ENCODE measurements at places on chromosomes 16 and 17.

- peak; percentile 44 for DNase-seq
These were observed 22.4 kb upstream of the CRYM start for GRCh38 chr16:21300309-21301167.

GRCh38 chr17:17701658-17702057 lies 20.4 kb downstream of the RAI1 start:
- no peak for DNase-seq

GRCh38 chr17:15998031-15998562 lies 1.4 kb downstream of the ZSWIM7 start:
- no peak for DNase-seq

GRCh38 chr16:51003850-51004566 lies 147.1 kb downstream of the SALL1 start:
- no peak for DNase-seq

- DNase-seq, result peak; percentile 24
These were observed 2.8 kb upstream of the XAF1 start for GRCh38 chr17:6753006-6753445.

GRCh38 chr17:74532115-74532514 lies 840 bp upstream of the CD300LB start:
- DNase-seq, result no peak

- peak; percentile 80 for DNase-seq
These were observed 1.3 kb upstream of the TMEM92 start for GRCh38 chr17:50272711-50273653.

DNA sequence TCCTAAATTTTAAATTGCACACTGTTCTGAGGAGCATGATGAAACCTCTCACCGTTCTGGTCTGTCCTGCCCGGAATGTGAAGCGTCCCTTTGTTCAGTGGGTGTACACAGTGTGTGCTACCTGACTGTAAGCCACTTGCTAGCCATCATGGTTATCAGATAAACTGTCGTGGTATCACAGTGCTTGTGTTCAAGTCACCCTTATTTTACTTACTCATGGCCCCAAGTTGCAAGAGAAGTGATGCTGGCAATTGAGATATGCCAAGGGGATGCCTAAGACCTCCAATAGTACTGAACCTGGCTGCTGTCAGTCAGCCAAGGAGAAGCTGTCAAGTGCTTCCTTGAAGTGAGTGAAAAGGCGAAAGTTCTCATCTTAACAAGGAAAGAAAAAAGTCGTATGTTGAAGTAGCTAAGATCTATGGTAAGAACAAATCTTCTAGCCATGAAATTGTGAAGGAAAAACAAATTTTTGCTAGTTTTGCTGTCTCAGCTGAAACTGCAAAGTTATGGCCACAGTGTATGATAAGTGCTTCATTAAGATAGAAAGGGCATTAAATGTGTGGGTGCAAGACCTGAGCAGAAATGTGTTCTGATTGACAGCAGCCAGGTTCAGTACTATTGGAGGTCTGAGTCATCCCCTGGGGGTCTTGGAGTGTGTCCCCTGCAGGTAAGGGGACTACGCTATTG lies 5.8 kb downstream of the PIK3R6 start:
- no peak for DNase-seq

- no peak for DNase-seq
These were observed 23.3 kb downstream of the TRARG1 start for GRCh38 chr17:1302761-1303160.

GRCh38 chr17:8894202-8894671 lies 26.8 kb upstream of the PIK3R6 start:
- DNase-seq, result no peak

DNA sequence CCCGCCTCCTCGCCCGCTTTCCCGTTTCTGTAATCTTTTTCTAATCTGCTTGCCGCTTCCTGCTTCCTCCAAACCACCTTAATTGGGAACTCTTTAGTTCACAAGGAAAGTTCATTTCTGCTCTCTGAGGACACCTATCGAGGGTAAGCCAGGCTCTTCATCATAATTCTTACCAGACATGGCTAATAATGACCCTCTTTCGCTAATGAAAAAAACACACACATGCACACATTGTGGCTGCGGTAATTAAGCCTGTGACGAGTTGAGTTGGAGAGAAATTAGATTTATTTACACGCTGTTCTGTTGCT lies 100.6 kb downstream of the ZNF423 start:
- DNase-seq, result no peak

GRCh38 chr17:35314415-35315216 lies 58.8 kb downstream of the SLFN11 start:
- DNase-seq, result no peak

- no peak for DNase-seq
These were observed 187.3 kb upstream of the KIF2B start for GRCh38 chr17:53635444-53635843.

GRCh38 chr16:30004424-30004776 lies 6.4 kb downstream of the DOC2A start:
- no peak for DNase-seq

DNA sequence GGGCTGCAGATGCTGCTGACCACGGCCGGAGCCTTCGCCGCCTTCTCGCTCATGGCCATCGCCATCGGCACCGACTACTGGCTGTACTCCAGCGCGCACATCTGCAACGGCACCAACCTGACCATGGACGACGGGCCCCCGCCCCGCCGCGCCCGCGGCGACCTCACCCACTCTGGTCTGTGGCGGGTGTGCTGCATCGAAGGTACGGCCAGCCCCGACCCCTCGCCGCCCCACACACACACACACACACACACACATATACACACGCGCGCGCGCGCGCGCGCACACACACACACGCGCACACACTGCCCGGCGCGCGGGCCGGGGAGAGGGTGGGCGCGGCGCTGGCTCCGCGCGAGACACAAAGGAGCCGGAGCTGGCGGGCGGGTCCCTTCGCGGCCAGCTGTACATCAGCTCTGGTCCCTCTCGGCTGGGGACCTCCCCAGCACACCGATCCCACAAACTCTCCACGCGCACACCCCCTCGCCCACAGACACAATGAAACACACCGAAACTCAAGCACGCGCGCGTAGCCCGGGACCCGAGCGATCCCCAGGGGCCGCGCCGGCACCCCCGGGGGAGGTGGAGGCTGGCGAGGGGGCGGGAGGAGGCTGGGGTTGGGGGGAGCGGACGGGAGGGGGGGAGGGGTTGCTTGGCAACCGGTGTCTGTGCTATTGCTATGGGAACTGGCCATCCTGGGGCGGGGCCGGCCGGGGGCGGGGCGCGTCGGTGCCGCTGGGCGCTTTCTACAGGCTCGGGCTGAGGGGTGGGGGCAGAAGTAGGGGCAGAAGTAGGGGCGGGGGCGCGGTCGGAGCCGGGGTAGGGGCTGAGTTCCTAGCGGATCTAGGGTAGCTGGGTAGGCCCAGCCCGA lies 658 bp downstream of the CACNG4 start:
- peak; percentile 55 for DNase-seq

GRCh38 chr16:1690810-1691209 lies 12.7 kb downstream of the JPT2 start:
- DNase-seq, result no peak

DNA sequence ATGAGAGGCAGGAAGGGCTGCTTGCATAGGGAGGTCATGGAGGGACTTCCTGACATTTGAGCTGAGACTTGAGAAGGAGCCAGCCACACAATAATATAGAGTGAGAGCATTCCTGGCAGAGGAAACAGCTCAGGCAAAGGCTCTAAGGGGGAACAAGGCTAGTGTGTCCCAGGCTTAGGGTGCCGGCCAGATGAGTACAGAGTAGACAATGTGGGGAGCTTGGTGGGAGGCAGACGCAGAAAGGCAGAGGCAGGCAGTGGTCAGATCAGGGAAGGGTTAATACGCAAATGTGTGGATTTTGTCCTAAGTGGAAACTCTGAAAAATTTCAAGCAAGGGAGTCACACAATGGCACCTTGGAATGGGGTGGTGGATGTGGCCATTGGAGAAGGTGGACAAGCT lies 31.3 kb downstream of the CD300LB start:
- no peak for DNase-seq

DNA sequence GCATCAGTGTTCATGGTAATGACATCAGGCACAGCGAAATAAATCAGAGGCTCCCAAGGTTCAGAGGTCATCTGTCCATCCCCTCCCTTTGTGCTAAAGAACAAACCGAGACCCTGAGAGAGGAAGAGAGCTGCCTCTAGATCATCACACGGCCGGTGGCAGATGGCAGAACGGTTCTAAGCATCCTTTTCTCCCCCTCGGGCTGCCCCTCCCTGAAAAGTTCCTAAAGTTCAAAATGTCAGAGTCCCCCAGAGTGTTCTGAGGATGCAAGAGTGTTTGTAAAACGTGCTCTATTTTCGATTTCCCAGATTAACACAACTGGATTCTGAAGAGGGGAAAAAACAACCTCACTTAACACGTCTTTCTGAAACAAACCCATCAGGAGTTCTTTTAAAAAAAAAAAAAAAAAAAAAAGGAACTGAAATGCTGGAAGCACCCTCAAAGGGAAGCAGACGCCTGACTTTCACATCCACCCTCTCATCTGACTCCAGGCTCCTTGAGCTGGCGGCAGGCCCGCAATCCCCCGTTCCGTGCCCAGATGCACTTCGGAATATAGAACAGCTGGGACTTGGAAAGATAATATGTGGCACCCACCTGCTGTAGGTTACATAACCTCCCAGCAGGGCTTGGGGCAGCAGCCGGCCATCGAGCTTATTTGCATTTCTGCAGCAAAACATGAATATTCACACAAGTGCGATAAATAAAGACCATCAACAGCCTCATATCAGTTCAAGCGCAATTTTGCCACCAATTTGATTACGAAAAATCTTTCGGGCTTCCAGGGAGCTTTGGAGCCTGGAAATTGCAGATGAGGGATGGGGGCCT lies 115.5 kb upstream of the SMURF2 start:
- no peak for DNase-seq

DNA sequence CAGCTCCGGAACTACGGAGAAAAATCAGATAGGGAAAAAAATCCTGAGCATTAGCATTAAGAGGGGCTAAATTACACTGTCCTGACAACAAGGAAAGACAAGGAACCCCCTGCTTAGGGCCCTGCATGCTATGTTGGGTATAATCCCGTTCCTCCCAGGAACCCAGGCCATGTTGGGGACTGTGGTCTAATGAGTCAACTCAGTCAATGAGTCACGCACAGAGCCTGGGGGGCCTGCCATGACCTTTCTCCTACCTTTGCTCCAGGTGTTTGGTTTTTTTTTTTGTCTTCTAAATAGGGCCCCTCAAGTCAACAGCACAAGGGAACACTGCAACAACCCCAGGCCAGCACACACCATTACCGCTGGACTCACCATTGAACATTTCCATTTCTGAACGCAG lies 8.9 kb upstream of the ZNF200 start:
- DNase-seq, result no peak

DNA sequence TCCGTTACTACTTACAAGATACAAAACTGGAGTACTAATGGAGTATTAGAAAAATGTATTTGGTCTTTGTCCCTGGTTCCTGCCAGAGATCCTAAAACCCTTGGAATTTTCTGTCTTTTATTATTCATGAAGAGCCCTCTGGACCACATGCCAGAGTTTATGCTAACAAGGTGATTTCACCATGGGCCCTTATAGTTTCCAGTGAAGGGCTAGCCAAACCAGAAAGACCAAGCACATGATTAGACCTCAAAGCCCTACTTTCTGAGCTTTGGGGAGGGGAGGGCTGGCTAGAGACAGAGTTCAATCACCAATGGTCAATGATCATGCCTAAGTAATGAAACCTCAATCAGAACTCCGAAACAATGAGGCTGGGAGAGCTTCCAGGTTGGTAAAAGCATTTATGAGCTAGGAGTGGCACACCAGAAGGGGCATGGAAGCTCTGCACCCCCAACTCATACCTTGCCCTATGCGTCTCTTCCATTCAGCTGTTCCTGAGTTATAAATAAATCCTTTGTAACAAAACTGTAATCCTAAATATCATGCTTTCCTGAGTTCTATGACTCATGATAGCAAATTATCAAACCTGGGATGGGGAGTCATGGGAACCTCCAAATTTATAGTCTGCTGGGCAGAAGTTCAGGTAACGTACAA lies 10.4 kb downstream of the DCUN1D3 start:
- DNase-seq, result no peak

DNA sequence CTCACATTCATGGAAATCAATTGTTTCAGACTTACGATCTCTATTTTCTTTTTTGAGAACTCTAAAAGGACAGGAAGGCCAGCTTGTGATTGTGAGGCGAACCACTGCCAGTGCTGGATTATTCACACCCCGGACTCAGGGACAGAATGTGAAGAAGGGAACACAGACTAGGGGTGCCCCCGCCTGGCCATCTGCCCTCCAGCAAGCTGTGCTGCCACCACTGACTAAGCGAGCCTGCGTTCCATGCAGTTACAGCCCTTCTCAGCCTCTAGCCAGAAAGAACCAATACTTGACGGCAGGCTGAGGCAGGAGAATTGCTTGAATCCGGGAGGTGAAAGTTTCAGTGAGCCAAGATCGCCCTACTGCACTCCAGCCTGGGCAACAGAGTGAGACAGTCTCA lies 2.8 kb downstream of the HAGH start:
- no peak for DNase-seq

GRCh38 chr16:79370736-79371135 lies 229.8 kb downstream of the MAF start:
- DNase-seq, result no peak

DNA sequence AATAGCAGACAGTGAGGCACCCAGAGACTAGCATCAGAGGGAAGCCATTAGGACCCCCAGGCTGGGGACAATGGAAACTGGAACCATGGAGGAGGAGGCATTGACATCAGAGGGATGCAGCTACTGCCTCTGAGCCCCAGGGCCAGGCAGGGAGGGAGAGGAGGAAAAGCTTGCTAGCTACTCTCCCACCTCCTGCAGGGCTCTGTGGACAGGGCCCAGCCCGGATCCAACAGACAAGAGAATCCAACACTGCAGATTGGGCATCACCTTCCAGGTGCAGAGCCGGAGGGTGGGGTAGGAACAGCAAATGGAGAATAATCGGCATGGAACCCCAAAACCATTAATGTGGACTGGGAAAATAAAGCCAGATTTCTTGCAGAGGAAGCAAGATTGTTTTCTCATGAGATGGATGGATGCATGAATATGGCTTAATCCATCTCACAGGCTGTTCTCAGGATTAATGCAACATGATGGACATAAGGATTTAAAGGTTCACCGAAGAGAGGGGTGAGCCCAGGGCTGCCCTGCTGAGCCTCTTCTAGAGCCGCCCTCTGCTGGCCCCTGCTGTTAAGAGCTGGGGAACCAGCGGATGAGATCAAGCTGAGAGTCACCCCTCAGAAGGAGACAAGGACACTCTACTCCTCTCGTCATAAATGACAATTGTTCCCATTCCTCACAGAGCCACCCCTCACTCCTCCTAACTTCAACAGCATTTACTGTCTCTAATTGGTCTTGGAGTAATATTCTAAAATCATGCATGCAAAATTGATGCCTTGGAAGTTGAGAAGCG lies 48.8 kb downstream of the DNAH3 start:
- DNase-seq, result no peak

- no peak for DNase-seq
These were observed 5.1 kb upstream of the KIFC3 start for GRCh38 chr16:57807252-57807967.

All from GM12891 (cell line).